CD8-positive, alpha-beta memory T cell (primary cell): ENCODE measurements at places on chromosomes 11 and 22. TPM values are rescaled to one million over a fixed set of nuclear protein-coding genes. Genes with fewer than 3 reads are reported as not detected.

SCARF2 gene
- total RNA-seq = 0.31 TPM

GRCh38 chr11:127137771-127138280 lies 137.3 kb upstream of the KIRREL3 start:
- H3K27me3 ChIP-seq = no peaks in the 10 kb centered on the region
- DNase-seq = no peak
- H3K27ac ChIP-seq = no peak overlapping the region
- no peaks in the 10 kb centered on the region for H3K4me1 ChIP-seq
- H3K4me3 ChIP-seq = no peak overlapping the region

GRCh38 chr22:47625531-47626427 lies 863.3 kb downstream of the TBC1D22A start:
- H3K27ac ChIP-seq = no peak overlapping the region
- no peaks in the 10 kb centered on the region for H3K4me1 ChIP-seq
- no peaks in the 10 kb centered on the region for H3K36me3 ChIP-seq
- H3K27me3 ChIP-seq = no peaks in the 10 kb centered on the region
- H3K4me3 ChIP-seq = no peak overlapping the region

- no peak for DNase-seq
- H3K4me3 ChIP-seq = peak overlapping the region; percentile 49
- H3K27ac ChIP-seq = no peak overlapping the region
- H3K4me1 ChIP-seq = peaks cover 20% of the 10 kb centered on the region
- no peaks in the 10 kb centered on the region for H3K27me3 ChIP-seq
Measured at GRCh38 chr22:45240104-45240809, 437 bp downstream of the KIAA0930 start.

DNA sequence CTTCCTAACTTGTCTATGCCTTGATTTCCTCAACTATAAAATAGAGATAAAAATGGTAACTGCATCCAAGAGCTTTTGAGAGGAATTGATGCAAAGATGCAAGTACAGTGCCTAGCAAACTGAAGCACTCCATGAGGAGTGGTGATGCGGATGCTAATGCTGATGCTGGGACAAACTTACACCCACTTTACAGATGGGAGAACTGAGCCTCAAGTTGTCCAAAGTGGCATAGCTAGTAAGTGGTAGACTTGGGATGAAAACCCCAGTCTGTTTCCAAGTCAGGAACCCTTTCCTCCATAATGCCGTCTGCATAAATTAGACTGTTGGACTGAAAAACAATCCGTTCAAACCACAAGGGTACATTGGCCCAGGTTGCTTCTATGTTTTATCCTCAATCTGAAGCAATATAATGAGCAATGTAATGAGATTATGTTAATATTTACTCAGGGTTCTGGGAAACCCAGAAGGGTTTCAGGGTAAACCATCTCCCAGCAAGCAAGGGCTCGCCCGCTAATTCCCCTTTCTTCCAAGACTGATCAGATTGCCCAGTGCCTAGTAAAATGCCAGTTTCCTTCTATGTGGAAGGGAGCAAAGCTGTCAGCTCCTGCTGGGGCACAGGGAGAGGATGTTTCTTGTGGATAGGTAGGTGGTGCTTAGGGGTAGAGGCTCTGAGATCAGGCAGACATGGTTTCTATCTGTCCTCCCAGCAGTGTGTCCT lies 10.4 kb upstream of the EHF start:
- H3K4me1 ChIP-seq = no peaks in the 10 kb centered on the region
- no peaks in the 10 kb centered on the region for H3K27me3 ChIP-seq
- H3K4me3 ChIP-seq = no peak overlapping the region
- no peaks in the 10 kb centered on the region for H3K36me3 ChIP-seq
- DNase-seq = no peak
